ENCODE measurements at places on chromosomes 16 and 17.

- DNase-seq, result no peak
Observed at GRCh38 chr17:43003542-43004172, 2.9 kb upstream of the IFI35 start.

DNA sequence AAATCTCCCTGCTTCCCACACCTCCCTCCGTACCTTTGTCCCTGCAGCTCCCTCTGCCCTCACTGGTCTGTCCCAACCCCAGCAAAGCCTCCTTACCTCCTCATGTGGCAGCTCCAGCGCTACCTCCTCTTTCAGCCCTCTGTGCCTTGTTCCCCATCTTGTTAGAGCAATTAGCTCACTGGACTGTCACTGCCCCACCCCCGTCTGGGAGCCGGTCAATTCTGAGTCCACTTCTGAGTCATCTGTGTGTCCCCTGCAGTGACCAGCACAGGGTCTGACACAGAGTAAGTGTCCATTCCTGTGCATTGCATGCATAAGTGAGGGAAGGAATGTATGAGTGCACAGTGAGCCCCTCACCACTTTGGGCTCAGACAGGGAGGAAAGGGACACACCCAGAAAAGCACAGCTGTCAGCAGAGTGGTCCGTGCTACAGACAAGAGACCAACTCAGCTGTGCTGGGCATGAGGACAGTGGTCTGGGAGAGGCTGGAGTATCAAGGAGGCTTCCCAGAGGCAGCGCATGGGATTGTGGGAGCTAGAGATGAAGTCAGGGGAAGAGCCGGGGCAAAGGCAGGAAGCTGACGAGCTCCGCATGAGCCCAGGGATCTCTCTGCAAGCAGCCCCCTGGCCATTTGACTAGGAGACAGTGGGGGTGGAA is 45.9 kb downstream of the PITPNM3 start:
- no peak for DNase-seq

DNA sequence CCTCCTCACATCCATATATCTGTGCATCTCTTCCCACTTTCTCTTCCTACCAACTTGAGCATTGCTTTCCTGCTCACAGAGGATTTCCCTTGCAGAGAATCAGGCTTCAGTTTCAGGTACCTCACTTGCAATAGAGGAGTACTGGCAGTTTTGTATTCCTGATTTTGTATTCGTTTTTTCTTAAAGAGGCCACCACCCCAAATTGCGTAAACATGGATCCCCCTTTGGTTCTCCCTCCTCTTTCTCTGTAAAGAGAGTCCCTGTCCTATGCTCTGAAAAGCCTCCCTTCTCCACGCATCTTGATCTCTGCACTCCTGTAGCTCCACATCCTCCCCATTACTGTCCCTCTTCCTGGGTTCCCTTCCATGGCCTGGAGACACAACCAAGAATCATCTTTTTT is 32.2 kb downstream of the TEKT3 start:
- DNase-seq, result no peak

GRCh38 chr16:79770244-79771064 is 169.9 kb upstream of the MAF start:
- peak; percentile 29 for DNase-seq

DNA sequence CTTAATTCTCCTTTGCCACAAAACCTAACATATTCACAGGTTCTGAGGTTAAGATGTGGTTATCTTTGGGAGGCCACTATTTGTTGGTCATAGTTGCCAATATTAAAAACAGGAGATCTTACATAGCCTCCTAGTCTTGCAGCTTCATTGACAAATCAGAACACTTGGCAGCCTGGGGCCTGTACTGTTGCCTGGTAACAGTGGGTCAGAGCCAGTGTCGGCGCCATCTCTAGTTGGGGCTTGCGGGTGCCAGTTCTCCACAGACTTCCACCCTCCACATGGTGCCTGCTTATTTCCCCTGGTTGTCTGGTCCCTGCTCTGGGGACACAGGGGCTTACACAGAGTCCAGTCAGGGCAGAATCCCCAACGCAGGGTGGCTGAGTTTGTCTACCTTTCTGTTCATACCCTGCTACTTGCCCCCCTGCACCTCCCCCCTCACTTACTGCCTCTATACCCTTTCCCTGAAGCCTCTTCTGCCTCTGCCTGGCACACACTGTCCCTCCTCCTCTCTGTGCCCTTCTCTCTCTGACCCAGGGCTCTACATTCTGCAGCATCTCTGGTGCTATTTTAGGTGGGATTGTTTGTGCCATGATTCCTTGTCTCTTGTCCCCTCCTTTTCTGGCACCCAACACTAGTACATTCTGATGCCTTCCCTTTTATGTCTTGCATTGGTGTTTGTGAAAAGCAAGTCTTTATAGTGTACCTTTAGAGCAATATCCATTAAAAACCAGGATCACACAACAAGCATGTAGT is 13.4 kb downstream of the EPN2 start:
- DNase-seq, result no peak

DNA sequence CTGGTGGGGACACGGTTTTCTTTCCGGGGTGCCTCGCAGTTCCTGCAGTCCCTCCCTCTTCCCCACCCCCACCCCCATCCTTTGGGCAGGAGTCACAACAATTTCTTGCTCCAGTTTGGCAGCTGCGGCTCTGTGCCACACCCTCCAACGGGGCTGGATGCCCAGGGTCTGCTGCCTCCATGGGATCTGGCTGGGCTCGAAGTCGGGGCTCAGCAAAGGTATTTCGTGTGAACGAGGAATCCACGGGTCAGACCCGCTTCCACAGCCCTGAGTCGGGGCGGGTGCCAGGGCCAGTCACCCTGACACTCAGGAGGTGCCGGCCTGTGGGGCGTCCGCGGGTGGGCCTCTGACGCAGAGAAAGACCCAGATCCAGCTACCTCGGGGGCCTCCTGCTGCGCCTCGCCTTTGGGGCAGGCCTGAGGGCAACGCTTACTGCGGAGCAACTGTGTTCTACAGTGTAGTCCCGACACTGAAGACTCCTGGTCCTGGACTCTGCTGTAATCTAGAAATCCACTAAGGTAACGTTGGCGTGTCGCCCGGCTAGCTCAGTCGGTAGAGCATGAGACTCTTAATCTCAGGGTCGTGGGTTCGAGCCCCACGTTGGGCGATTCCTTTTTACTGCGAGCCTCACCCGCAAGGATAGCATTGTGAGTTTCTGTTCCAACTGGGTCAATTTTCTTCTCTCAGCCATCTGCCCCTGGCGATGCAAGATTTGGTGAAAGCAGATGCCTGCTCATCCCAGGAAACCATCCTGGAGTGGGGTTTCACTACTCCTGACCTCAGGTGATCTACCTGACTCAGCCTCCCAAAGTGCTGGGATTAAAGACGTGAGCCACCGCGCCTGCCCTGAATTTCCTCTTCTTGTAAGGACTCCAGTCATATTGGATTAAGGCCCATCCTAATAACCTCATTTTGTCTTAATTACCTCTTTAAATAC is 12.6 kb upstream of the OR1F1 start:
- DNase-seq, result no peak

DNA sequence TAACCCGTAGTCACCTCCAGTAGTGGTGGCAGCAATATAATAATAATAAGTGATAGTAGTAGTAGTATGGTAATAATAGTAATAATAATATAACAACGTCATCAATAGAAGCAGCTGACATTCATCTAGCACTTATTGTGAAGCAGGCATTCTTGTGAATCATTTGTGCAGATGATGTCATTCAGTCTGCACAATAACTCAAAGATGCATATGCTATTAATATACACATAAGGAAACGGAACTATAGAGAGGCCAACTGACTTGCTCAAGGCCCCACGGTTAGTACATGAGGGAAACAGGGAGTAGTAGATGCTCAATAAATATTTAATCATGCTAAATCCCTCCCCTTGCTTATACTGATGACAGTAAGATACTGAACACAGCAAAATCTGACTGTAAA is 35.4 kb upstream of the GAN start:
- DNase-seq, result no peak

GRCh38 chr16:69395859-69396186 is 10.0 kb upstream of the TERF2 start:
- DNase-seq, result no peak

DNA sequence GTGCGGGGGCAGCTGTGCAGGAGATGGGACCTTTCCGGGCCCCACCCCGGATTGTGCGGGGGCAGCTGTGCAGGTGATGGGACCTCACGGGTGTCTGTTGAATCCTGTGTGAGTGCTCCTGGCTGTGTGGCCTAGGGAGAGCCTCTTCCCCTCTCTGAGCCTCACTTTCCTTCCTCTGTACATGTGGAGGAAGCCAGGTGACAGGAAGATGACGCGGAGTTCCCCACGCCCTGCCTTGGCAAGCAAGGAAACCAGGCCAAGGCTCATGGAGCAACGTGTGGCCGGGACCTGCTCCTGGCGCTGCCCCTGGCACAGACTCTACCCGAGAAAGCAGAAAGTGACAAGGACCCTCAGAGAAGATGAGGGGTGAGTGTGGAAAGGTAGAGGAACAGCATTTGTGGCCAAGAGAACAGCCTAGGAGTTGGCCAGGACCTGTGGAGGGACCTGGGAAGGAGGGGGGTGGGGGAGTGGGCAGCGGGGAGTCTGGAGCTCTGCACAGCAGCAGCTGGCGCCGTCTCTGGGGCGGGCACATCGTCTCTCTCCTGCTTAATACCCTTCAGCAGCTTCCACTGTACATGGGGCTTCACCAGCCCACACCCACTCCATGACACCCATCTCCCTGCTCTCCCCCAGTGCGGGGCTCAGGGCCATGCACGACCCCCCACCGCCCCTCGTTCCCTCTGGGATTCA is 38.4 kb upstream of the PABPN1L start:
- DNase-seq, result no peak

DNA sequence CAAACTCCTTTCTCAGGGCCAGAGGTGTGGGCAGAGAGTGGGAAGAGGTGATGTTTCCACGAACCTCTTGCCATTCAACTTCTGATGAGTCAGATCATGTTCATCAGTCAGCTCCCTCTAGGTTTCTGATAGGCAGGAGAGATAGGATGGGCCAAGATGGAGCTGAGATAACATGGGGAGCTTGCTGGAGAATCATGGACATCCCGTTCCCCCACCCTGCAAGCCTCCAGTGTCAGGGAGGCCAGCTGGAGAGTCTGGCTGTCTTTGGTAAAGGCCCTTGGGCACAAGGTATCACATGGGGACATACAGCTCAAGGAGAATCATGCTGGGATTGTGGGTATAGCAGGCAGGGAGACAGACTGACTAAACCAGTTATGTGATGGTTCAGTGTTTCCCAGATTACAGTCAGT is 136.0 kb upstream of the IRX3 start:
- no peak for DNase-seq

DNA sequence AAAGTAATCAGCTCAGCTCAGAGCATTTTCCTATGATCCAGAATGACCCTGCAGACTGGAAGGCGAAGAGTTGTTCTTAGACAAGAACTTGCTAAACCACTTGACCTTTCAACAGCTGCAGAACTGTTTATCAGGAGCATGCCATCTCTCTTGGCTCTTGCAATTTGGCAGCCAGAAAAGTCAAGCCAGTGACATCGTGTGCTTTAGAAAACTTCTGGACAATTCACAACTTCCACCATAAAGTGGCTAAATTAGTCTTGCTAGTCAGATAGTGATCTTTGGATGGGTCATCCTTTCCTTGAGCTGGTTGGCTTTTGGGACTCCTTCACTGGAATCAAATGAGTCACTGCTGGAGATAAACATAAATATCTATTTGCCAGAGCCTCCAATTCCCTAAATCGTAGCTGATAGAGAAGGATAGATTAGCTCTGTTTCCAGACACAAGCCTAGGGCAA is 146.5 kb downstream of the MAP2K6 start:
- no peak for DNase-seq

DNA sequence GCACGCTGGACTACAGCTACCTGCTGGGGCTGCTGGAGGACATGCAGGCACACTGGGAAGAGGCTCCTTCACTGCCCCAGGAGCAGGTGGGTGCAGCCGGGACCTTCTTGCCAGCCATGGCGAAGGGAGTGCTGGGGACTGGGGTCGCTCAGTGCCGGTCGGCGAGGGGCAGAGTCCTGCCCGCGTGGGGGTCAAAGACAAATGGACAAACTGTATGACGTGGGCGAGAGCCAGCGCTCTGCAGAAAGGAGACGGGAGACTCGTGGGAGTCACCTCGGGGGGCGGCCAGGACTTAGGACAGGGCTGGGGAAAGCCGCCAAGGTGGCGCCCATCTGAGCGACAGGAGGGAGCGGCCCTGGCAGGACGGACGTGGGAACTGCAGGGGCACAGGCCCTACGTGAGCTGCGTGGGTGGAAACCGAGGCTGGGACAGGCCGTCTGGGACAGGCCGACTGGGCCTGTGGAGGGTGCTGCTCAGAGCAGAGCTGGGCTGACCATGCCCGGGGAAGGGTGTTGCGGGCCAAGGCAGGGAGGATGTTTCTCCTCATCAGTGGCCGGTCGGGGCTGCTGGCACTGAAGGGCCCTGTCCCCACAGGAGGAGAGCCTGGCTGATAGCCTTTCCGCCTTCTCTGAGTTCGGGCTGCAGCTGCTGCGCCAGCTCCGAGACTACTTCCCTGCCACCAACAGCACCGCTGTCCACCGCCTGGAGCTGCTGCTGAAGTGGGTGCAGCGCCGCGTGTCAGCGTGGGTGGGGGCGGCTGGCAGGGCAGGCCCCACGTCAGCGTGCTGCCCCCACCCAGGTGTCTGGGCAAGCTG is 8.0 kb downstream of the TSR3 start:
- no peak for DNase-seq

DNA sequence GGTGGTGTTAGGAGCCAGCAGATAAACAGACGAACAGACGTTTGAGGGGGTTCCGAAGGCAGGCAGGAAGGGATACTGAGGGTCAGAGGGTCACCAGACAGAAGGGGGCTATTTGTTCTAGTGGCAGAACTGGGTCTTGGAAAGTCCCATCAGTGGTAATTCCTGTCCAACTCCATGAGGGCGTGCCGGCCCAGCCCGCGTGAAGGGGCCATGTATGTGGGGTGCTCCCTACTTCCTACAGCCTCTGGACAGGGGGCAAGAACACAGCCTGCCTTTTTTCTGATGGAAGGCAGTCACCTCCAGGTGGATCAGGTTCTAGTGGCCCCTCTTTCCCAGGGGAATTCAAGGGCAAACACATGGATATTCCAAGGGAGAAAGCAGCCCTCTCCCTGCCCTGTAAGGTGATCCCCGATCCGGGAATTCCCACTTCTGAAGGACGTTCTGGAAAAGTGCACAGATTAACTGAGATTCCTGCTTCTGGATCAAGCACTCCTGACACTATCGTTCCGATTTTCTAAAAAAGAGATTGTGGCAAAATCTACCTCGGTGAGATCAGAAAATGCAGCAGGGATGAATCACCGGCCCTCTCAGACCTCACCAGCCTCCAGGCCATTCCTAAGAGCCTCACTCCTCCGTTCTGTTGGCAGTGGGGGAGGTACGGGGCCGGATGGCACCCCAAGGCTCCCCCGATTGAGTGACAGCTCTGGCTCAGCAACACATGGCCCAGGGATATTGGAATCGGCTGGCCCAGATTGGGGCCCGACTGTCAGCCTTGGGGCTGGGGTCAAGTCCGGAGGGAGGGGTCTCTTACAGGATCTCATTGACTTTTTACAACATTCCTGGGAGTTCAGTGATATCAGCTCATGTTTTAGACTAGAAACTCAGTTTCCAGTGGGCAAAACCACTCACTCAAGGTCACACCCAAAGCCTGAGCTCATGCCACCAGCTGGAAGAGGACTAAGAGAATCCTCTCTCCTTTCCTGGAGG is 12.4 kb downstream of the STX1B start:
- no peak for DNase-seq

Measured in activated CD8-positive, alpha-beta memory T cell treated with anti-CD3 and anti-CD28 coated beads, Interleukin-2, amount 50 U/mL, for 4 hours (primary cell).